ENCODE measurements at places on chromosomes 7 and 10.

- no peak for DNase-seq
Observed at GRCh38 chr10:124605001-124605370, 139.2 kb downstream of the FAM53B start.

DNA sequence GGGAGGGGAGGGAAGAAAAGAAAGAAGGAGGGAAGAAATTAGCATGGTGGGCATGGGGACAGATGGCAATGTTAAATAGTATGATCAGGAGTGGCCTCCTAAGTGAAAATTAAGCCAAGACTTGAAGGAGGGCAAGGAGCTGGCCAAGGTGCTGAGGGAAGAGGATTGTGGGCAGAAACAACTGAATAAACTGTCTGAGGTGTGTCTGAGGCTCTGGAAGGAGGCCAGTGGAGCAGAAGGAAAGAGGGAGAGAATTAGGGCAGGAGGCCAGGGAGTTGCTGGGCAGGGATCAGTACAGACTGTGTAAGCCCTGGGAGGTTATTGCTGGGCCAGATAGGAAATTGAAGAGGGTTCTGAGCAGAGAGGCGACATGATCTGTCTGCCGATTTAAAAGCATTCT lies 40.6 kb upstream of the VKORC1L1 start:
- DNase-seq: no peak

DNA sequence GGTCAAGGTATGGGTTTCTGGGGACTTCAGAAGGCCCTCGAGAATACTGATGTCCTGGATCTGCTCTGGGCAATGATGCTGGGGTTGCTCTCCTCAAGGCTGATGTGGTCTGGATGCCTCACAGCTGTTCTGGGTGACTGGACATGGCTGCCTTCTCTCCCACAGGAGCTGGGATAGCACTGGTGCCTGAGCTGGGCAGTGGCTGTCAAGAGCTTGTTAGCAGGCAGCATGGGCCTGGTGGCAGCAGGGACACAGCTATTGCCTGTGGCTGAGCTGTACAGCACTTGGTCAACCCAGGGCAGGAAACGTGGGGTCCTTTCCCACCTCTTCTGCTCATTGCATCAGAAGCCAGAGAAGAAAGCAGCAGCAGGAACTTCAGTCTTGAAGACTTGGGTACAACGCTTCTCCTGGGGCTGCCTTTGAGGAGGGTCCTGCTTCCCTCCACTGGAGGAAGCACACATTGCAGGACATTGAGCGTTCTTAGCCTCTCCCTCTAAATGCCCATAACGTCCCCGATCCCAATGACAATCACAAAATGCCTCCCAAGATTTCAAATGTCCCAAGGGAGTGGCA lies 13.0 kb downstream of the ADCYAP1R1 start:
- DNase-seq: no peak

DNA sequence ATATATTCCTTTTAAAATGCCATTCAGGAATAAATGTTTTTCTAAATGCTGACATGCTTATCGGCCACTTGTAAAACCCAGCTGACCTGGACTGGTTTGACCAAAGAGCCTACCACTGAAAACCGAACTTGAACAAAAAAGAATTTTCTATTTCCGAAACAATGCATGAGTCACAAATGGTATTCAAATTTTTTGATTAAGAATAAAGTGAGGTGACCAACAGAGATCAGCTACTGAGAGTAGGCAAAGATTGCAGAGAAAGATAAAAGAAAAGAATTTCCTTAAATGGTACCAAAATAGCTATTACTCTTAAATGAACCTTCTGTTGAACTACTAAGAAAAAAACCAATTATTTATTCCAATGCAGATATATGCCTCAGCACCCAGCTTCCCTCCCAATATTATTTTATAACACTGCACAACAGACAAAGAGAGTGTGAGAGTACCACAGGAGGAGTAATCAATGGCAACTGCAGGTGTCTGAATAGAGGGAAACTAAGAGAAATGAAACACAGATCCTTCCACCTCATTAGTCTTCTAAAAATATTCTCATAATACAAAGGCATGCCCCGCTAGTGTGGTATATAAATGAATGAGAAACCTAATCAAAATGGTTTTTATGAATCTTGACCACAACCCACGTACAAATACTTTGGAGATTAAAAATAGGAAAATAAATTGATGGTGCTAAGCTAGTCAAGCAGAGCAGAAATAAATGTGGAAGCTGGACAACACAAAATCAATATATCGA lies 20.1 kb downstream of the OSBPL3 start:
- no peak for DNase-seq

- DNase-seq: no peak
Observed at GRCh38 chr10:96656839-96657238, 63.5 kb downstream of the PIK3AP1 start.

DNA sequence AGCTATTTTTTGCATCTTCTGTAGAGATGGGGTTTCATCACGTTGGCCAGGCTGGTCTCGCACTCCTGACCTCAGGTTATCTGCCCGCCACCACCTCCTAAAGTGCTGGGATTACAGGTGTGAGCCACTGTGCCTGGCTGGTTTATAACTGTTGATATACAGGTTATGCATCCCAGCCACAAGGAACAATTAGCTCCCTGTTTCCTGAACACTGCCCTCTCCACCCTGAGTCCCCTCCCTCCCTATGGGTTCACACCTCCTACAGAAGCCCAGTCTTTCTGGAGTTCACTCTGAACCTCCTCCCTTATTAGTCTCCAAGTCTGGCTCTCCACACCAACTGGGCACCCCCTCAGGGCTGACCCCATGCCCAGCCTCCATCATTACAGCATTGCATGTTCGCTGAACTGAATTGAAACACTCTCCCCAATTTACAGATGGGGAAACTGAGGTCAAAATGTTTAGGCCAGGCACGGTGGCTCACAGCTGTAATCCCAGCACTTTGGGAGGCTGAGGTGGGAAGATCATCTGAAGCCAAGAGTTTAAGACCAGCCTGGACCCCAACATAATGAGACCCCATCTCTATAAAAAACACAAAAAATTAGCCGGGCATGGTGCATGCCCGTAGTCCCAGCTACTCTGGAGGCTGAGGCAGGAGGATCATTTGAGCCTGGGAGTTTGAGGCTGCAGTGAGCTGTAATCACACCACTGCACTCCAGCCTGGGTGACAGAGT lies 1.7 kb upstream of the CLIP2 start:
- no peak for DNase-seq

- DNase-seq: no peak
Observed at GRCh38 chr10:42976351-42977031, 100.4 kb upstream of the RET start.

GRCh38 chr7:67753891-67754290 lies 757.3 kb downstream of the TYW1 start:
- DNase-seq: no peak

- DNase-seq: no peak
Observed at GRCh38 chr7:79506481-79506880, 53.0 kb upstream of the MAGI2 start.
